ENCODE measurements at places on chromosomes 16 and 17.

DNA sequence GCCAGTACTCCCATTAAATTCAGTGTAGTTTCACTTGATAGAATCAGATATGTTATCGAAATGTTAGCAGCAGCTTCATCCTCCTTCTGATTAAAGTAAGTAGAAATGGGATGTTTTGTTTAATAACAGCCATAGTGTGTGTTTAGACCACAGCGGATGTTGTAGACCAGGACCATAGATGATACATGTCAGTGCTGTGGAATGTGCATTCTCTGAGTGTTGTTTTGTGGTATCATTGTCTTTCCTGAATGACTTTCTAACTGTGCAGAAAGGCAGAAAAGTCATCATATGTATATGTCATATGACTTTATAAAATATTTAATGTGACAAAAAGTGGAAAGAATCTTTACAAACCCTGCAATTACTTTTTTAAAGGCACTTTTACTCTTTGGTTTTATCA, 55.6 kb downstream of the CYLD start:
- no peak for DNase-seq

GRCh38 chr17:80449930-80450576, 26.4 kb downstream of the NPTX1 start:
- no peak for DNase-seq

- DNase-seq = no peak
Observed at GRCh38 chr16:64410306-64410705, 711.6 kb downstream of the CDH11 start.

GRCh38 chr17:39643271-39643670, 6.3 kb downstream of the STARD3 start:
- no peak for DNase-seq

DNA sequence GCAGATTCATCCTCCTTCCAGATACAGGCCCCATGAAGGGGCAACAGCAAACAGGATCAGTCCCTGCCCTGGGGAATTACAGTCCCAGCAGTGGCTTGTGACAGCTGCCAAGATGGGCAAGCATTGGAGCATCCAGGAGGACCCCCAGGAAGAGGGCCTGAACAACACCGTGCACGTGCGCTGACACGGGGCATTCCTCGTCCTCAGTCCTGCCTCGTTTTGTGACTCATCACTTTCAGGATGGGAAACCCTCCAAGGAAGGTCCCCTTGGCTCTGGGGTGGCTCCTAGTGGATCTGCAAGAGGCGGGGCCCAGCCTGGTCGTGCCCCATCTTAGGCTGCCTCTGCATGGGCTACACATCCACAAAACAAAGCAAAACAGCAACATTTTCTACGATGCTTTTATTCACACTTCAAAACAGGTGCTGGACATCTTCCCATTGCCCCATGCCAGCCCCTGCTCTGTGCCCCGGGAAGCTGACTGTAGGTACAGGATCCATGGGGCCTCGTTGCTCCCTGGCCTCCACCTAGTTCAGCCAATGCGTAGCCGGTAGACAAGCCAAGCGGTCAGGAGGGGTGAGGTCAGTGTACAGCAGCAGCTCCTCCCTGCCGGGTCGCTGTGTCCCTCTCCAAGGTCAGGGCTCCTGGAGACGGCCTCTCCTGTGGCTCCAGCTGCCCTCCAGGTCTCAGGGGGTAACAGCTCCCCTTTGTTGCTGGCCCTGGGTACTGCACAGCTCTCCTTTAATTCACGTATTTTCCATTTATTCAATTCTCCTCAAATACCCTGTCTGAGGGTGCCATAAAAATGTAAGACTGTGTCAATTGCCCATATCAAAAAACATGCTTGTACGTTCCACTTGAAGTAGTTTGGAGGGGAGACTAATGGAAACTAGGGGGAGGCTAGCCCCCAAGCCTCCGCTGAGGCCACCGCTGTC, 32.2 kb downstream of the ACTG1 start:
- no peak for DNase-seq

GRCh38 chr17:32552280-32552679, 65.5 kb downstream of the CDK5R1 start:
- no peak for DNase-seq

- no peak for DNase-seq
Observed at GRCh38 chr17:60284709-60285108, 107.2 kb downstream of the USP32 start.

- DNase-seq = no peak
Observed at GRCh38 chr16:88806491-88807111, 3.0 kb downstream of the CDT1 start.

DNA sequence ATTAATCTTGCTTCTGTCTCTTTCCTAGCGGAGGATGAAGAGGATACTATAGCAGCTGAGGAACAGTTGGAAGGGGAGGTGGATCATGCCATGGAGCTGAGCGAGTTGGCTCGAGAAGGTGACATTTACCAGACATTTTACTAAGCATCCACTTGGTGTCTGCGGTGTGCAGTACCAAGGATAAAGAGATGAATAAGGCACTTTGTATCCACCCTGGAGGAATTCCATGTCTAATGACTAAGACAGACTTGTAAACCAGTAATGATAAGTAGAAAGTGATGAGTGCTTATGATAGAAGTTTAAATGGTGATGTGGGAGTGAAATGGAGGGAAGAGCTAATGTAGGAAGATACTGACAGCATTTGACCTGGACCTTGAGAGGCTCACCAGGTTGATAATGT, 12.0 kb downstream of the SRCAP start:
- DNase-seq = no peak

DNA sequence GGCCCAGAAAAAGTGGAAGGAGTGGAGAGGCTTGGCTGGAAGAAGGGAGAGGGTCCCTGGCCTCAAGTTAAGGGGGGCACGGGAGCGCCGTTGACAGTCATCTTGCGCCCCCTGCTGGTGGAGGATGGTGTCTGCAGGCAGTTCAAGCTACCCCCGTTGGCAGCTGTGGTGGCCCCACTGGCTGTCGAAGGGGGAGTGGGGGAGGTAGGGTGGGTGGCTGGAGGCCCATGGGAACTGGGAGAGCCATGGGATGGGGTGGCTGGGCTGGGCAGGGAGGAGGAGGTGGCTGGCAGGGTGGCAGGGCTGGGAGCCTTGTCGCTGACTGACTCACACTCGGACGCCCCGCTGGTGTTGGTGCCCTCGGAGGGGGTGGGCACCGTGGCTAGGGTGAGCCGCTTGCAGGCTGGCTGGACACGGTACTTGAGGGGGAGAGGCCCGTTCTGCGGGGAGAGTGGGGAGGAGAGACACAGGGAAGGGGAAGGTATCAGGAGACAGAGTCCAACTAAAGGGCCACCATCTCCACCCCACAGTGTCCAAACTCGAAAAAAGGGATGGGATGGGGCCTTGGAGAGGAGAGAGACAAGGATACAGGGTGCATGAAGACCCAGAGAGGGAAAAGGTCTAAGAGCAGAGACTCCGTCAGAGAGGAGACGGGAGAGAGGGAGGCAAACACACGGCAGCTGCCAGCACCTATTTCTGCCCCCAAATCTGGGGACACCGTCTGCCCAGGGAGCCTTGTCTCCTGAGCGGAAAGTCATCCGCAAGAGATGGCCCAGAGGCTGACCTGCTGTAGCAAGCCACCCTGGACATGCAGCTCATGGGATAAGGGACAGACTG, 5.2 kb downstream of the CISD3 start:
- no peak for DNase-seq

- no peak for DNase-seq
Observed at GRCh38 chr16:48188449-48189102, 32.8 kb upstream of the ABCC12 start.

DNA sequence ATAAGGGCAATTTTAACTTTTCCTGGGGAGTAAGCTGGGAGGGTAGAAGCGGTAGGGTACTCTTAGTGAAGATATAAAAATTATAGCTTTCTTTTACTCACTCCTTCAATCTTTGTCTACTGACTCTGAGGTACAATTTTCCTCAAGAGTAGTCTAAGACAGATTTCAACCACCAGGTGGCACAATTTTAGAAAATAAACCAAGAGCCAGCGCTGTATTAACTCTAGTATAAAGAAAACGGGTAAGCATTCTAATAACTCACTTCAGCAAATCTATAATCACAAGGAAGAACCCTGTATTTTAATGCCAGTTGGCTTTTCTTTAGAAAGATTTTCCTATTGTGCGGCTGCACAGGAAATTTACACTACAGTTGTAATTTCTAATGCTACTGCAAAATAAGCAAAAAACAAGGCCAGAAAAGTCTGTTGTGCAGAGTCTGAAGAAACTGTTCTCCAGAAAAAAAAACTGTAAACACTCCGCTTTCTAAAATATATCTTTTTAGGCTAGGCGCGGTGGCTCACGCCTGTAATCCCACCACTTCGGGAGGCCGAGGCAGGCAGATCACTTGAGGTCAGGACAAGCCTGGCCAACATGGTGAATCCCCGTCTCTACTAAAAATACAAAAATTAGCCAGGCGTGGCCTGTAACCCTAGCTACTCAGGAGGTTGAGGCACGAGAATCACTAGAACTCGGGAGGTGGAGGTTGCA, 1.9 kb downstream of the CMC2 start:
- DNase-seq = peak; percentile 16

DNA sequence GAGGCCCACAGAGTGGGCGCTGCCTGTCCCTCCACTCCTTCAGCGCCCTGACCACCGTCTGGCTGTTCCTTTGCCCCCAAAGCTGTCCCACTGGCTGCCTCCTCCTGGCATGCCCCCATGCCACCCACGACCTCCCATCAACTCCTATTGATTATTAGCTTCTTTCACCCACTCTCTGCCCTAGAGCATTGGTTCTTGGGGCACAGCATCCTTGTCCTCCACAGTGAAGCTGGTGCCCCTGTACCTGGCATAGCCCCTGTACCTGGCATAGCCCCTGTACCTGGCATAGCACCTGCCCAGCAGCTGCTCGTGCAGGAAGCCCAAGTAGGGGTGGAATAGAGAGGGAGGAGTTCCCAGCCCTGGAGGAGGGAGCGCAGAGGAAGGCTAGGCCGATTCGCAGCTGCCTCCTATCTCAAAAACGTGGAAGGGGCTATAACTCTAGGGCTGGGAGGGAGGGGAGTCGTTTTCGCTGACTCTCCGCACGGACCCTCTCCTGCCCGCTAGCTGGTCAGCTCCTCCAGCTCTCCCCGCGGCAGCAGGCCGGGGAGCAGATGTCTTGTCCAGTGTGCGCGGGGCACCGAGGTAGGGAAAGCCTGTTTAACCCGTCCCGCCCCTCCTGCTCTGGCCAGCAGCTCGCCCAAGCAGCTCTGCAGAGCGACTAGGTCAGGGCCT, 5.7 kb upstream of the ACTG1 start:
- no peak for DNase-seq

DNA sequence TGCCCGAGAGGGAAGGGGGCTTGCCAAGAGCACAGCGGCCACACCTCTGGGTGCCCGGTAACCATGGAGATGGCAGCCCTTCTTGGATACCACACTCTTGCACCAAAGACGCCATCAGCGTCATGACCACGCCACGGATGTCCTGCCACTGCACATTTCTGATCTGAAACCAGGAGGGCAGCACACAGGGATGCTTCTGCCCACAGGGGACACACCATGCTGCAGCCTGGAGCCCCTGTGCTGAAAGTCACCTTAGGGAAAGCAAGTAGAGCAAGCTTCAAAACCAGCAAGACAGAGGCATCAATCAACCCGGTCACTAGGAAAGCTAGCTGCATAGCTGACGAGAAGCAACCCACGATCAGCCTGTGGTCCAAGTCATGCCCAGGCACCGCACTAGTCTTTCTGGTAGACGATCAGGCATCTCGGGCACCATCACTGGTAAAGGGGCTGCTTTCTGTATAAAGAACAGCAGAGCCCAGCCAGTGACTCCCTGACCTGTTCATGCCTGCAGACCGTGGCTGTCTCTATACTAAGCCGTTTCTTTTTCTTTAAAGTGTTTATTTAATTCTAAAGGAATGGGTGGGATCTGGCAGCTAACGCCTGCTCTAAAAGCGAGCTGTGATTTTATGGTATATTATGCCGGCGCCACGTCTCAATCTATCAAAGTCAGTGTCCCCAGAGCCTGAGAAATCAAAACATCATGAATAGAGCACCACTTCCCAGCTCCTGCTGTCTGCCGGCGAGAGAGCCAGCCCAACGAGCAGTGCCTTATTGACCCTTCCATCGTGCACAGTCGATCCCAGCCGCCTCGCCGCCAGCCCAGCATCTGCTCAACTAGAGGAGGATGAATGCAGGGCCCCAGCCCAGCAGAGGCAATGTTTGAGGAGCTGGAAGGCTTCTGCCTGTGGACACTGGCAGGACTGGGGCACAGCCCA, 244.7 kb downstream of the RBFOX3 start:
- DNase-seq = no peak
